ENCODE measurements at places on chromosomes 3 and 15. TPM values are rescaled to one million over a fixed set of nuclear protein-coding genes. Genes with fewer than 3 reads are reported as not detected.

The HCLS1 gene
- total RNA-seq: 2.3 TPM

The DLG1 gene
- 48.4 TPM for total RNA-seq

The XCR1 gene
- not detected for total RNA-seq

The LYZL4 gene
- total RNA-seq: not detected

The SEMA3F gene
- 6.5 TPM for total RNA-seq

The LTK gene
- total RNA-seq: not detected

The USP19 gene
- total RNA-seq: 55.2 TPM

The FBXW12 gene
- not detected for total RNA-seq

The APOD gene
- 45.9 TPM for total RNA-seq

The PLAAT1 gene
- not detected for total RNA-seq

The WDR49 gene
- not detected for total RNA-seq

The KNL1 gene
- 8.8 TPM for total RNA-seq

The SLC6A11 gene
- total RNA-seq: not detected

The SLITRK3 gene
- not detected for total RNA-seq

The TM4SF18 gene
- total RNA-seq: 0.36 TPM

The SNTN gene
- not detected for total RNA-seq

The GAP43 gene
- not detected for total RNA-seq

The VILL gene
- 5.8 TPM for total RNA-seq

The LPP gene
- 36.0 TPM for total RNA-seq

The GOLGA8G gene
- total RNA-seq: not detected

The UPK1B gene
- total RNA-seq: not detected

The ST8SIA2 gene
- not detected for total RNA-seq

The KLF15 gene
- total RNA-seq: 8.5 TPM

The GOLGA8H gene
- not detected for total RNA-seq

The RAD18 gene
- total RNA-seq: 3.6 TPM

The CPLX3 gene
- total RNA-seq: not detected

The ALPK3 gene
- 0.97 TPM for total RNA-seq

The TATDN2 gene
- total RNA-seq: 10.5 TPM

The FAM81A gene
- 0.97 TPM for total RNA-seq

The APEH gene
- total RNA-seq: 80.2 TPM

The CATSPER2 gene
- total RNA-seq: under 0.01 TPM

The HMG20A gene
- total RNA-seq: 23.2 TPM

The CHRM5 gene
- not detected for total RNA-seq

The KCNMB3 gene
- total RNA-seq: 0.16 TPM

The SEC22C gene
- total RNA-seq: 75.6 TPM

The GPX1 gene
- 365 TPM for total RNA-seq

The RNF7 gene
- 133 TPM for total RNA-seq

The CCR1 gene
- total RNA-seq: not detected

The RAB6B gene
- total RNA-seq: 0.81 TPM

The GOLGA8O gene
- 0.18 TPM for total RNA-seq

The TRH gene
- not detected for total RNA-seq

Measured in cardiac atrium fibroblast (primary cell).